Aortic smooth muscle cell (primary cell): ENCODE measurements at places on chromosomes 5 and 9. TPM values are rescaled to one million over a fixed set of nuclear protein-coding genes. Genes with fewer than 3 reads are reported as not detected.

NR2F1-AS1 gene
- total RNA-seq, result 9.8 and 14.6 TPM in 2 replicates

FGF1 gene
- total RNA-seq, result 8.5 and 12.6 TPM in 2 replicates

DMRT3 gene
- total RNA-seq, result not detected in 2 replicates

WDR36 gene
- 54.5 and 59.1 TPM in 2 replicates for total RNA-seq

GDF9 gene
- total RNA-seq, result 0.12 and 0.13 TPM in 2 replicates

OLFM1 gene
- total RNA-seq, result 0.44 and 2.0 TPM in 2 replicates

EFCAB9 gene
- not detected in 2 replicates for total RNA-seq

SPATA31A6 gene
- total RNA-seq, result not detected in 2 replicates

COL27A1 gene
- total RNA-seq, result 2.8 and 4.5 TPM in 2 replicates

FOXD4L6 gene
- 0.06 TPM in 1 of 2 replicates, not detected in the other for total RNA-seq

SLC25A2 gene
- total RNA-seq, result 0.13 and 0.31 TPM in 2 replicates

C9orf153 gene
- 0.25 and 0.26 TPM in 2 replicates for total RNA-seq

ROR2 gene
- 0.13 and 0.62 TPM in 2 replicates for total RNA-seq

MUSK gene
- 0.13 and 0.56 TPM in 2 replicates for total RNA-seq
